ENCODE measurements at places on chromosomes 2 and 18.
A peak's percentile ranks its signal among the peaks of the same experiment; 100 is the strongest.

- DNase-seq, result no peak
Observed at GRCh38 chr2:222750533-222750932, 79.1 kb downstream of the MOGAT1 start.

- no peak for DNase-seq
Observed at GRCh38 chr2:201915446-201915845, 109.1 kb downstream of the CDK15 start.

GRCh38 chr2:73103018-73103542 lies 9.7 kb downstream of the RAB11FIP5 start:
- no peak for DNase-seq

DNA sequence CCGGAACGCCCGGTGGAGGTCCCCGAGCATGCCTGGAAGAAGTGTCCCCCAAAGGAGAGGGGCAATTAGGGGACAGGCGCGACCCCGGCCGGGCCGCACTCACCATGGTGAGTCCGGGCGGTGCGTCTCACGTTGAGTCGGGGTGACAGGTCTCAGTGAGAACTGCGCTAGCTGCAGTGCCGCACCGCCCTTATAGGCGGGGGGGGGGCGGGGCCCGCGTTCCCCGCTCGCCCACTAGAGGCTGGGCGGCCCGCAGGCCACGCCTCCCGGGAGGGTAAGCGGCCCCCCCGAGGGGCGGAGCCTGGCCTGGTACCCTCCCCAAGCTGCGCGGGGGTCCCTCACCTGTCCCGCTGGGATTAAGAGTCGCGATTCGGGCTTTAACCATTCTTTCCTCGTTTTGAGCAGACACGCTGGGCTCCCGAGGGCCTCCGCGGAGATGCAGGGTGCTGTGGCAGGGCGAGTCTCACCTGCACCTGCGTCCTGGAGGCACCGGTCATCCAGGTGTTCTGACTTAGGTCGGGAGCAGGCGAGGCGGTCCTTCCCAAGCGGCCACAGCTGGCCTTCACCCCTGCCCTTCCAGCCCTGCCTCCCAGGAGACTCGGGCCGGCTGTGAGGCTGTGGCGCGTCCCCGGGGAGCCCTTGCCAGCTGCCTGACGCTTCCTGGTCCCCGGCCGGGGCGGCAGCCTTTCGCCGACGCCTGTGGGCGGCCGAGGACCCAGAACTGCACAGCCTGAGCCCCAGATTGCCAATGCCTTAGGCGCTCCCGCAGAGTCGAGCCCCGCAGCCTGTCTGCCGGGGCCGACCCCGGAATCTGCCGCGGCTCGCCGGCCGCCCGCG lies at the start of gene TUBA4A:
TUBA4A (minus strand) TSS at position 166 of the 837 bp plus-strand sequence; CDS start at position 106, 60 bp downstream.
- peak; percentile 65 for DNase-seq

GRCh38 chr2:24924266-24924665 lies 4.2 kb upstream of the ADCY3 start:
- no peak for DNase-seq

GRCh38 chr2:176087330-176088047 lies 3.7 kb upstream of the EVX2 start:
- DNase-seq, result no peak

- no peak for DNase-seq
Observed at GRCh38 chr18:40108596-40108995, 1846.4 kb upstream of the PIK3C3 start.

GRCh38 chr2:172928756-172929155 lies 146.9 kb upstream of the MAP3K20 start:
- peak; percentile 34 for DNase-seq

- DNase-seq, result no peak
Observed at GRCh38 chr2:43407935-43408334, 181.5 kb upstream of the ZFP36L2 start.

GRCh38 chr2:241925821-241926441 lies 56.4 kb downstream of the RTP5 start:
- DNase-seq, result no peak

DNA sequence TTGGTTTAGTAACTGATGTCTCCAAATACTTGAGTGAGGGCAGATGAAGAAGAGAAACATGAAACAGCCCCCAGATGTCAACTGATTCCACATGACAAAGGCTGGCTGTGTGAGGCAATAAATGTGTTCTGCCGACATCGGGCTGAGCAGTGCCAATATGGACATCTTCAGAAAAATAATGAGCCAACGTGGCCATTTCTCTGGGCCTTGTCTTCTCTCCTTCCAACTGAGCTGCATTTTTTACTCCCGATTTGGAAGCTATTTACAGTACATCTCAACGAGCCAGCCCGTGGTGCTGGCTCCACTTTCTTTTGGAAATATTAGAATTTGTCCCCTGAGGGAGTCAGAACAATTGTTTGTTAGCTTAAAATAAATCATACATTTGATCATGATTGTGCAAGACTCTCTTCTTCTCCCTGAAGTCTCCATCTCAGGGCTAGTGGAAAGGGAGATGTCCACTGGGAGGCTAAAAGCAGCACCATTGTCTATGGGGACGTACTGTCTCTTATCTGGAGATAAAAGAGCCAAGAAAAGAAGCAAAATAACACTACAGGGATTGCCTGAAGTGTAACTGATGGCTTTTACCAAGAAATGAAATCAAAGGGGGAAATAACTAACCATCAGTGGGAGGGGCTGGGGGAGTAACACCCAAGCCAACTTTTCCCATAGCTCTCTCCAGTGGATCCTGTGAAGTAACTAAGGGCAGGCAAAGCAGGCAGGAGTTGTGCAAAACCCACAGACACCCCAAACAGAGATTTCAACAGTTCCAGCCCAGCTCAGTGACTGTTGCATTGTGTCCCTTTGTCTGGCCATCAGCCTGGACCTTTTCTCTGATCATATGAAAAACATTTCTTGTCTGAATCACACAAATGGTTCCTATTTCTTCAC lies 114.8 kb downstream of the RDH14 start:
- no peak for DNase-seq

DNA sequence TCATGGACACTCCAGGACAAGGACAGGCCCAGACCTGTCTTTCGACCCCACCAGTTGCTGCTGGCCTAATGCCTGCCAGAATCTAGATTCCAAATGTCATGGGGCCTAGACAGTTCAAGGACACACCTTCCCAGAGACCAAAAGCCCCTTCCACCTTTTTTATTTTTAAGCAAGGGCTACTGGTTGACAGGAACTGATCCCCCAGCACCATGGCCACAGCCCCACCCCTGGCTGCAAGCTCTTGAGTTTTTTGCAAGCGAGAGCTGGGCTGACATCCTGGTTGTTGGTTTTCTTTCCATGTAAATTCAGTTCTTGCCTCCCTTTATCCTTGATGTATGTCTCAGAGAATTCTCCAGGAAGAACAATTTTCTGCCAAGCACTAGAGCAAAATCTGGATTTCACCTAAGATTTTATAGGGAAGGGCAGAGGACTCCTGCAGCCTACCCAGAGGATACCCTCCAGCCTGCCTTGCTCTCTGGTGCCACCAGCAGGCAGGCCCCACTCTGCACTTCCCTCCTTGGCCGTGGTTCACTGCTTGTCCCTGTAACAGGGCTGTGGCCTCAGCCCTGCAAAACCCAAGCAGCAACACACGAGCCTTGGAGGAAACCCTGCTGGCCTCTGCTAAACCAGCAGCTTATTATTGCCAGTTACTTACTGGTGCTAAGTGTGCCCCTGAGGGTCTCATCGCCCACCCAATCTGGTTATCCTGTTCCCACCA lies 97.7 kb downstream of the TWIST2 start:
- no peak for DNase-seq

- no peak for DNase-seq
Observed at GRCh38 chr2:232833830-232834229, 36.2 kb upstream of the SNORC start.

DNA sequence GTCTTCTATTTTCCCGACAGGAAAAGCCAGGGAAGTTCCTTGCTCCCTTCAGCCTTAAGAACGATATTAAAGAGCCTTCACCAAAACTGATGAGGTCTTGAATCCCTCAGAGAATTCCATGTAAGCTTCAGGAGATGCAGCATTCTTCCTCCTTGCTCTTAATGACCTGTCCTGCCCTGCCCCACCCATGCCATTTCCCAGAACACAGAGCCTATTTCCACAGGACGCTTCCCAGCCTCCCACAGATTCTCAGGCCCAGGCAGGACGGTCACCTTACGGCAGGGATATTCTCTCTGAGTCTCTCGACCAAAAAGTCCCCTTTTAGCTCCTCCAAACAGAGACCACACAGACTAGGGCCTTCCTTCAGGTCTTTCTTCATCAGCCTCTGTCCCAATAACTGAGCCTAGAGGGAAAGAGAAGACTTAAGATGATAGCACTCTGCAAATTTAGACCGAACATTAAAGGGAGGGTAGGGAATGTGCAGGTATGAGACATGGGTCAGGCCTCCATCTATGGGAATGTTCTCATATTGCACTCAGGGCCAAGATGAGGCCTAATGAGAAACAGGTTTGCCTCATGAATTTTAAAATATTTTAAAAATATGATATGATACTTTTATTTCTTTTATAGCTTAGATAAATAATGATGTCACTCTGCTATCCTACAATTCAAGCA lies 62.1 kb downstream of the COBLL1 start:
- no peak for DNase-seq
